Activated CD4-positive, alpha-beta T cell treated with anti-CD3 and anti-CD28 coated beads, Interleukin-2, amount 50 U/mL, for 4 hours (primary cell): ENCODE measurements at places on chromosomes 2 and 18.
A peak's percentile ranks its signal among the peaks of the same experiment; 100 is the strongest.

- no peak for DNase-seq
Measured at GRCh38 chr2:242027676-242028450, 158.3 kb downstream of the RTP5 start.

DNA sequence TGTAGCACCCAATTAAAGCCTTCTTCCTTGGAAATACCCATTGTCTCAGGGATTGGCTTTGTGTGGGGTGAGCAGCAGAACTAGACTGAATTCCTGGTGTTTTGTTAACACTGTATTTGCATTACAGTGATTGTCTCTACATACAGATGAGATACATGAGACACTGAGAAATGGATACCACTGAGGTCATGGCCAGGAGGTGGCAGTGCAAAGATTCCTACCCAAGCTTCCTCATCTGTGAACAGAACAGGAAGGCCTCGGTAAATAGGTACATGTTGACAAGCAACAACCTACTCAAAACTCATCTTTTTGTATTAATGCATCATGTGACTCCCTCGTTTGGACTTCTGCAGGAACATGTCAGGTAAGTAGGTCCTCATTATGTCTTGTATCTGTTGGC is 445.8 kb upstream of the RGPD4 start:
- no peak for DNase-seq

- no peak for DNase-seq
Measured at GRCh38 chr2:229679393-229680125, 34.8 kb downstream of the DNER start.

DNA sequence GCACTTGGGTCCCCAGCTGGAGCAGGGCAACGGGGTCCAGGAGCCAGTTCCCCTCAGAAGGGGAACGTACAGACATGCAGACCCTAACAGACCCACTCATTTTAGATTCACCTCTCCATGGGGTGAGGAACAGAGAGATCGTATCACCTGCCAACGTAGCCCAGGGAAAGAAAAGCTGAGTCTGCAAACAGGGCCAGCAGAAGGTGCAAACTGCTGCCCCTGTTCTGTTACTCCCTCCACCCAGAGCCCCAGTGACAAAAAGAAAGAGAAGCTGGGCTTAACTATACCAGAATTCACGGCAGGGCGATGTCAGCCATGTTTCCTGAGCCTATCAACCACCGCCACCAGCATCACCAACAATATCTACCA is 817 bp upstream of the HS1BP3 start:
- no peak for DNase-seq

DNA sequence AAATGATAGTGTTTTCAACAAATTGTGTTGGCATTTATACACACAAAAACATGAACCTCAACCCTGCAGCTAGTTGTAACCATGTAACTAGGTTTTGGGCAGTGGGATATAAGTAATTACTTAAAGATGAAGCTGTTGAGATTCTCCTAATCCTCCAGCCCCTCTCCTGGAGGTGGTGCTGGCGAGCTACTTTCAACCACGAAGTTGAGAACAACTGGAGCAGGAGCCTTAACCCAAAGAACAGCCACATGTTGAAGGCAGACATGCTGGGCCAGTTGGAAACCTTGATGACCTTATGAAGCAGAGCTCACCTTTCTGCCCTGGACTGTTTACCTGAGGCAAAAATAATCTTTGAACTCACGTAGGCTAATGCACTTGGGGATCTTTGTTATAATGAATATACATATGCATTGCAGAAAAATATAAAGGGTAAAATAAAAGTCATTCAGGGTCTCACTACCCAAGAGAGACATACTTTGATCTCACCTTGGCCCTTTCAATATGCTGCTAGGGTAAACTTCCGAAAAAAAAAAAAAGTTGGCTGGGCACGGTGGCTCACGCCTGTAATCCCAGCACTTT is 89.6 kb upstream of the NPAS2 start:
- peak; percentile 34 for DNase-seq

DNA sequence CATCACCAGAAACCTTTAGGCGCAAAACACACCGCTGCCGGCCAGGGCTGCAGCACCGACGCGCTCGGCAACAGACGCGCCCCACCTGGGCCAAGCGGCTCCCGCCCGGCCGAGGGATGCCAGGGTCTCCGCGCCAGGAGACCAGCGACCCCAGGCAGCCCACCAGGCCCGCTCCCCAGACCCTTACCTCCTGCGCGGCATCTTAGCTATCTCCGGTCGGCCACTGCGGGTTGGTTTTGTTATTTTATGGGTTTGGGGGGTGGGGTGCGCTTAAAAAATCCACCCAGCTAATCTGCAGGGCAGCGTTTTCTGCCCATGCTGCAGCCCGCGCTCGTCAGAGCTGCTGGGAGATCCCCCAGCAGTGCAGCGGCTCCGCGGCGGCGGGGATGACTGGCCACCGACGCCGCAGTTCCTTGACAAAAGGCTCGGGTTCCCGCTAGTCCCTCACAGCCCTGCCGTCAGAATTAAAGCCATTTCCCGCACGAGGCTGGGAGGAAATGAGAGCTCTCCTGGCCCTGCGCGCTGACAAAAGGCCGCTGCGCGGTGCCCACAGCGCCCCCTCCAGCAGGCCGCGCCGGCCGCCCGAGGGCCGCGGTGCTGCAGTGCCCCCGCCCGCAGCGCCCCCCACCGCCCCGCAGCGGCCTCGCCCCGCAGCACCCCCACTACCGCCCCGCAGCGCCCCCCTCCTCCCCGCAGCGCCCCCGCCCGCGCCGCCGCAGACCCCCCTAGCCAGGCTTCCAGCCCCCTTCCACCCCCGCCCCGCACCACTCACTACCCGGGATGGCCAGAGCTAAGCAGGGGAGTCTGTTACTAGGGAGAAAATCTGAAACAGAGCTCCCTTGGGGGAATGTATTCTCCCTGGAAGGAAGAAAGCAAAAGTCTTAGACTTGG is at the start of gene ADD2:
Gene ADD2 (minus strand): TSS at position 502 of the 891 bp plus-strand sequence. CDS start 61,792 bp downstream, outside the sequence.
- DNase-seq: peak; percentile 21

DNA sequence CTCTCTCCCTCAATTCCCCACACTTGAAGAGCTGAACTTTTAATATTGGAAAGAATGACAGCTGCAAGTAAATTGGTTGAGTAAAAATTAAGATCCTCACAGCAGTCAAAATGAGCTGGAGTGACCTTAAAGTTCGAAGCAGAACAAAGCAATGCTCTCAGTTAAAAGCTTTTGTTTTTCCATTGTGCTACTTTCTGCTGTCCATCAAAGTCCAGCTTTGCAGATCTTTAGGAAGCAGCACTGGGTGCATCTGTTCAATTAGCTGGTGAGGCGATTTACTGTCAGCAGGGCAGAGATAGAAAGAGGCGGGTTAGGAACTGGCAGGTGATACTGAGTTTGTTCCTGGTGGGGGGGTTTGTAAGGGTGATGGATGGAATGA is 834.8 kb downstream of the CPS1 start:
- DNase-seq: no peak

GRCh38 chr18:48944634-48945033 is 6.1 kb downstream of the SMAD7 start:
- no peak for DNase-seq

DNA sequence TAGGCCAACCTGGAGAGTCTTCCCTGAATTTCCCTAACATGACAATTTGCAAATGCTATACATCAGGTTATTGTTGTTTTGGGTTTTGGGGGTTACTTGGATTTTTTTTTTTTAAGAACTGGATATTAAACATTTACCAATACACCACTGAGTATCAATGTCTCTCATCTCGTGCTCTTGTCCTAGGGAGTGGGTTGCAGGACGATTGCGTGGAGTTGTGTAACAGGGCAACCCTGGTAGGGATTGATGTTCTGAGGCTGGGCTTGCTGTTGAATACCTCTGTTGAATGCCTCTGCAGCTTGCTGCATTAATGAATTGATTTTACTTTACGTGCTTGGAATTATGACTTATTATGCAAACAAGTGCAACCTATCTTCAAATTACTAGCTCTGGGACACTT is 18.8 kb upstream of the FOSL2 start:
- no peak for DNase-seq

GRCh38 chr2:31219131-31219969 is 2.0 kb upstream of the CAPN14 start:
- no peak for DNase-seq

DNA sequence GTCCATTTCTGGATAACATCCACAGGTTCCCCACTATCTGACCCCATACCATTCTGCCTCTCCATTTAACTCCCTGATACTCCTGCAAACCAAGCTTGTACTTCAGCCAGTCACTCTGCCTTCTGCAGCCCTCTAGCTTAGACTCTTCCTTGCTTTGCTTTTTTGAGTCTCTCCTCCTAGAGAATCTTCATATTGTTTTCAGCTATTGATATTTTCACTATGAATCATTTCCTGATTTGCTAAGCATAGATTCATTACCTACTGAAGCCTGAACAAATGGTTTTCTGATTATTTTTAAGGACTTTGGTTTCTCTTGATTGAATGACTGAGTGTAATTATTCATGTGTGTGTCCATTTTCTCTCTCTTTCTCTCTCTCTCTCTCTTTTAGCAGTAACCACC is 2102.3 kb upstream of the CELF4 start:
- DNase-seq: no peak
